Astrocyte of the spinal cord (primary cell): ENCODE measurements at places on chromosomes 13 and 19.

- DNase-seq: no peak
Measured at GRCh38 chr19:44807162-44807561, 1.7 kb upstream of the BCAM start.

- DNase-seq: no peak
Measured at GRCh38 chr13:75129331-75129730, 352.6 kb downstream of the TBC1D4 start.

- peak; percentile 34 for DNase-seq
Measured at GRCh38 chr19:48102870-48103751, 7.5 kb downstream of the PLA2G4C start.

GRCh38 chr13:93004919-93005318 lies 221.7 kb upstream of the GPC6 start:
- DNase-seq: no peak

DNA sequence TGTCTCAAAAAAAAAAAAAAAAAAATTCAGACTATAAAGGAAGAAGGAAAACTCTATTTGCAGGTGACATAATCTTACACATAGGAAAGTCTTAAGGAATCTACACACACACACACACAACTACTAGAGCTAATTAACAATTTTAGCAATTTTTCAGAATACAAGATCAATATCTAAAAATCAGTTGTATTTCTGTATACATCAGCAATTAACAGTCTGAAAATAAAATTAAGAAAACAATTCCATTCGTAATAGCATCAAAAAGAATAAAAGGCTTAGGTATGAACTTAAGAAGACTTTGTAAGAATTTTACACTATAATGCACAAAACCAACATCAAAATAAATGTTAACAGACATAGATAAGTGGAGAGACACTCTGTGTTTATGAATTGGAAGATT lies 15.6 kb upstream of the CALM3 start:
- no peak for DNase-seq

DNA sequence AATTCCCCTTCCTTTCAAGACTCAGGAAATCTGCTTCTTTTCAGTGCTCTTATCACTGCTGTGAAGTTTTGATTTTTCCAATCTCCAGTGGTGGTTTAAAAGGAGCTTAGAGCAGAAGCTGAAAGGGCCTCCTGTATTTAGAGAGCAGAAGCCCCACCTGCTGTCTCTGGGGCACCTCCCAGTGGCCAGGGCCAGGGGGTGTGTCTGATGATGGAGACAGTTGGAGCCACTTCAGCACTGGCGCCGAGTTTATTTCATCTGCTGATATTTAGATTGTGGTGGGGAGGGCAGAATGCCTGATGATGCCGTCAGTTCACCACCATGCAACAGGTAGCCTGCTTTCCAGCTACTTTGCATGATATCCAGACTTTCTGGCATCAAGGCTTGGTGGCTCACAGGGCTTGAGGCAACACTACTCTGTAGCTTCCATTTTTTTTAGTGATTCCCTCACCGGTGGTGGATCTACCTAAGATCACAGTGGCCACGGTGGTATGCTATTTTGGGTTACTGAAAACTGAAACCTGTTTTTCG lies 371.9 kb downstream of the KCNRG start:
- DNase-seq: peak; percentile 55

DNA sequence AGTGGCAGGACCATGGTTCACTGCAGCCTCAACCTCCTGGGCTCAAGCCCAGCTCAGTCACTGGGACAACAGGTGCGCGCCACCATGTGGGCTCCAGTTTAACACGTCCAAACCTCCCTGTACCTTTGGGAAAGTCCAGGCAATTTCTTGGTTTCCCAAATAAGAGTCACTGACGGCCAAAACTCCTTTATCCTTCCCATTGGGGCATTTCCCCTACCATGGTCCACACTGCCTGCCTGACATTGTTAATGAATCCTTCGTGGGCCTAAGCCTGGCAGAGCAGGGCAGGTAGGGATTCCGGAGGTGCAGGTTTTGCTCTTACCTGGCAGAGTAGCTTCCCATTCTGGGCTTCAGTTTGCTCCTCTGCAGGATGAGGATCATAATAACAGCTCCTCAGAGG lies 66.2 kb upstream of the TM9SF2 start:
- no peak for DNase-seq

DNA sequence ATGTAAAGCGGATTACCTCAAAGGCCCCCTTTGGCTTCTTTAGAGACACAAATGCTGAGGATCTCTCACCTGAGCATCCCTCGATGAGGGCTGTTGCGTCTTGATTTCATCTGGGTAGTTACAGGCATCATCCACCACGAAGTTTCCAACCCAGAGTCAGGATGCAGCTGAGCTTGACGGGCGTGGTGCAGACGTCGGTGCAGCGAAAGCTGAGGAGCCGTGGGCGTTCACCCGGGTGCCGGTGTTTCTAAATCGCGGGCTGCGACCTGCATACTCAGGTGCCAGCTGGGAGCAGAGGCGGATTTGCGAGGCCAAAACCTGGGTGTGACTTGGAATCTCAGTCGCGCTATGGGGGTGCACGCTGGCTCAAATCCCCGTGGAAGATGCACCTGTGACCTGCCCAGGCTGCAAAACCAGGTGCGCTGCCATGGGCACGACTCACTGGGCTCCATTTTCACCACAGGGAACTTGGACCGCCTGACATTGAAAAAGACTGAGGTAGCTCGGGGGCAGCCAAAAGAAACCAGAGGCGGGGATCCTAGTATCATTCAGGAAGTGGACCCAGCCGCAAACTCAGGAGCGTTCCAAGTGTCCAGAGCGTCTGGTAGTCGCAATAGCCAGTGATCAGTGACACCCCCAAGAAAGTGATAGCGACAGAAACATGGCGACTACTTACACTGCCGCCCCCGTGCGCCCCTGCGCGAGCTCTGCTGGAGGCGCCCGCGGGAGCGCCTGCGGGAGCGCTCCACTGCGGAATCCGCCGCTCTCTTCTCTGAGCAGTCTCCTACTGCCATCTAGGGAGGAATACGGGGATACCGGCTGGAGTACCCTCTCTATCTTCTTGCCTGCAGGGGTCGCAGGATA lies 36.4 kb upstream of the IGFL4 start:
- DNase-seq: peak; percentile 85

DNA sequence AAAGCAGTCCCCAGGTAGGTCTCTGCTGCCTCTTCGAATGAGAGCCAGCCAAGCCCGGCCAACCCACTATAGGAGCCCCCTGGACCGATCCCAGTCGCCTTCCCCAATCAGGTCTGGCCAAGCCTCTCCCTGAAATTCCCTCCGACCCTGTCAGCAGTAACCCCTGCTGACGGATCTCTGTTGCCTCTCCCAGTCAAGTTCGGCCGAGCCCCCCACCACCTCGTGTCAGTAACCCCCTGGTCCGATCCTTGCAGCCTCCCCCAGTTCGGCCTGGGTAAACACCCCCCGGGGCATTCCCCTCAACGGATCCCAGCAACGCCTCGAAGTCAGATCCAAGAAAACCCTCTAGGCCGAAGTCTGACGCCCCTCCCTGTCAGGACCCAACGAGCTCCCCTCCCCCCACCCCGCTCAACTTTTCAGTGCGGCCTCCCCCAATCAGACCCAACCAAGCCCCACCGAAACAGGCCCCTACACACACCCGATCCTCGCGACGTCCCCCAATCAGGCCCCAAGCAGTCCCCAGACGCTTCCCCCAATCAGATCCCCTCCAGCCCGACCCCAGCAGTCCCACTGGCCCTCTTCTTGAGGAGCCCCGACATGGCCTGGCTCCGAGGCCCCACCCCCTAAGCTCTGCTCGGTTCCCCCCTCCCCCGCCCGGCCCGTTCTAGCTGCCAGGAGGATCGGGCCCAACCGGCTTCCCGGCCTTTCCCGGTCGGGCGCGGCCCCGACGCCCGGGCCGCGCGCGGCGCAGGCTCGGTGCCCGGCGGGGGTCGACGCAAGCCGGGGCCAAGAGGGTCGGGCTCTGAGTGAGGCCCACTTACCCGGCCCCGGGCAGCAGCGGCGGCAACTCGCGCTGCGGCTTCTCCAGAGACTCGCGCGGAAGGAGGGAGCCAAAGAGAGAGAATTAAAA lies 1.8 kb downstream of the TNPO2 start:
- DNase-seq: peak; percentile 78

GRCh38 chr13:112479389-112479788 lies 103.2 kb downstream of the SPACA7 start:
- DNase-seq: no peak

GRCh38 chr19:14072535-14073260 lies at the start of gene MISP3:
Gene MISP3 (plus strand): TSS chr19:14072786. CDS start chr19:14073310, 524 bp downstream.
- DNase-seq: no peak

GRCh38 chr19:13646758-13647157 lies 117.6 kb upstream of the MRI1 start:
- no peak for DNase-seq

GRCh38 chr13:66427458-66427861 lies 802.7 kb downstream of the PCDH9 start:
- DNase-seq: no peak

DNA sequence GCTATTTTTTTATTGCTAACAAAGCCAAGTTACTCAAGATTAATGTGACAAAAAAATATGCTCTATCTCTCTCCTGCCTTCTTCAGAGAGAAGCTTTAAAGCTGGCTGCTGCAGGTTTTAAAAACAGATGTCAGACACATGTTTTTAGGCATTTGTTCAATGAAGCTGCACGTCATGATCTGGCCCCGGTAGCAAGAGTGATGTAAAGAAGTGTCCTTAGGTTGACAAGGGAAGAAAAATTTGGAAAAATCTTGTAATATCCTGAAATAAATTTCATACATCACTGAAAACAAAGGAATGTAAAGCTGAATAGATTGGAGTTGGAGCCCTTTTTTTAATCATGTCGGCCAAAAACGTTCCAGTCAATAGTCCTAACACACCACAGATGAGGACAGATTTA lies 531.4 kb upstream of the NBEA start:
- DNase-seq: no peak

GRCh38 chr13:114110091-114110829 lies 22.2 kb downstream of the RASA3 start:
- DNase-seq: peak; percentile 43

GRCh38 chr13:33937373-33938098 lies 119.6 kb downstream of the RFC3 start:
- DNase-seq: no peak

DNA sequence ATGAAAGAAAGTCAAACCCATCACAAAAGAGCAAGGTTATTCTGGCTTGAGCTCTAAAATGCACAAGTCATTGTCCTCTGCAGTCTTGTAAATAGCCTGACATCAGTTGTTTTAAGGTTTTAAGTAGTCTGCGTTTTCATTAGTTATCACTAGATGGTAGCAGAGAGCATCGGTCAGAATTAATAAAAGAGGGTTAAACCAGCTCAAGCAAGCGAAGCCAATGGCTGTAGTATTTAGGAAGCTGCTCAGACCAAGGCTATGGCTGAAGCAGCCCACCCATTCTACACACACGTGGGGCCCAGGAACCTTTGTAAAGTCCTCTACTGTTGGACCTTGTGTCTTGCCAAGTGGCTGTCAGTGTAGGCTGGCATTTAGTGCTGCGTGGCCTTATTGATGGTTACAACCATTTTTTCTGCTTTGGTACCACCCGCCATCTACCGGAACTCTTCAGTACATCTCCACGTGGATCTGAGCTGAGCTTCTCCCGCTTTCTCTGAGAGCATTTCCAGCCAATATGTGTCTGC lies 13.3 kb upstream of the ZNF57 start:
- DNase-seq: peak; percentile 69

- DNase-seq: no peak
Measured at GRCh38 chr13:39822437-39822836, 167.0 kb downstream of the COG6 start.

GRCh38 chr19:18223860-18224524 lies 2.2 kb downstream of the PDE4C start:
- DNase-seq: no peak

GRCh38 chr19:53621885-53622740 lies 9.7 kb upstream of the DPRX start:
- DNase-seq: no peak

DNA sequence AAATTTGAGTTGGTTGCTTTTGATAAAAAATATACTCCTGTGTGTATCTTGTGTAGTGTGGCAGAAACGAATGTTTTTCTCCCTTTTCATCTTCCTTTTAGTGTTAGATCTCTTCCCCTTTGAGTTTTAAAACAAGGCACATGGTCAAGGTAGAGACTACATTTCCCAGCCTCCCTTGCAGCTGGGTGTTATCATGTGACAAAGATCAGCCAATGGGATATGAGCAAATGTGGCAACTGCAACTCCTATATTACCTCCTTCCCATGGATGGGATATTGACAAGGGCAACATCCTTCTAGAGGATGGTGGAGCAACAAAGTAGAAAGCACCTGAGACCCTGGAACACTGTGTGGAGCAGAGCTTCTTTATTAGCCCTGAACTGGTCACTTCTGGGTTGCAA lies 42.4 kb downstream of the ADGRE3 start:
- no peak for DNase-seq

DNA sequence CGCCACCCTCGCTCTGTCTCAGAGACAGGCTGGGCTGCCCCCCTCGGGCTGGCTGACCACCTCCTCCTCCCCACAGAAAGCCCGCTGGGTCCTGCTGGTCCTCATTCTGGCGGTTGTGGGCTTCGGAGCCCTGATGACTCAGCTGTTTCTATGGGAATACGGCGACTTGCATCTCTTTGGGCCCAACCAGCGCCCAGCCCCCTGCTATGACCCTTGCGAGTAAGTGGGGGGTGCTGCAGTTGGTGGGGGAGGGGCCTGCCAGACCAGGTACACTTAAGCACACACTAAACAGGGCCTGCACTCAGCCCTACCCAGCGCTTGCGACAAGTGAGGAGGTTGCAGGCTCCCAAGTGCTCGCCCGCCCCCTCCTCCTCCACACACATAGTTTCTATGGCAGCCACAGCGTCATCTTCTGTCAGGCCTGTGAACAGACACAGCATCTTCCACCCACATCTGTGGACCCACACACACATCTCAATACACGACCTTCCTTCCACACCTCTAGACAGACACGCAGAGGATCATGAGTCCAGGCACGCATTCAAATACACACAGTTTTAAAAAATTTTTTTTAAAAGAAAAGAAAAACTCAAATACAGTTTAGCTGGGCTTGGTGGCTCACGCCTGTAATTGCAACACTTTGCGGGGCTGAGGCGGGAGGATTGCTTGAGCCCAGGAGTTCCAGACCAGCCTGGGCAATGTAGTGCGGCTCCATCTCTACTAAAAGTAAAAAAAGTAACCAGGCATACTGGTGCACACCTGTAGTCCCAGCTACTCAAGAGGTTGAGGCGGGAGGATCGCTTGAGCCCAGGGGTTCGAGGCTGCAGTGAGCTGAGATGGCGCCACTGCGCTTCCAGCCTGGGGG lies 18.4 kb downstream of the PLD3 start:
- DNase-seq: peak; percentile 61

DNA sequence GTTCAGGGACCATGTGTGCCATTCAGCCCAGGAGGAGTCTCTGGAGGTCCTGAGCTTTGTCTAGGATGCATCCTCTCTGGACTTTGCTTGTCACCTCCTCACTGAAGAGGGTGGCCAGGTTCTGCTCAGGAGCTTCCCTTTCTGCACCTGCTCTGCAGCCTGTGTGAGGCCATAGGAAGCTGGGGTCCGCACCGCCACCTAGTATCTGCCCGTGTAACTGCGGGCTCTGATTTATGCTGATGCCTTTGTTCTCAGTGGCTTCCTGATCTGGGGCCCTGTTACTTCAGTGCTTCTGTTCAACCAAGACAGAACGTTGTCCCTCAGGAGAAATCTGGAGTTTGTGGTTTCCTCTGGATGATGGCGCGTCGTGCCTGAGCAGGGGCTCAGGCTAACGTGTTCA lies 15.5 kb downstream of the ZNF610 start:
- DNase-seq: no peak

GRCh38 chr19:11881151-11881800 lies 6.3 kb upstream of the ZNF69 start:
- DNase-seq: peak; percentile 45

GRCh38 chr13:100306030-100306429 lies 217.1 kb downstream of the PCCA start:
- no peak for DNase-seq

GRCh38 chr19:872266-872951 lies 12.9 kb downstream of the CFD start:
- DNase-seq: peak; percentile 34

- DNase-seq: no peak
Measured at GRCh38 chr13:20415306-20415679, 110.4 kb downstream of the CRYL1 start.
